Stomach (tissue), 19 donors: ENCODE measurements at places on chromosomes 7 and 10. TPM values are rescaled to one million over a fixed set of nuclear protein-coding genes. Genes with fewer than 3 reads are reported as not detected.

Gene SOSTDC1
- not detected for total RNA-seq

Gene TEX47
- total RNA-seq, result not detected

Gene ADRA2A
- total RNA-seq, result 0.72 TPM

Gene UFSP1
- not detected for total RNA-seq

Gene CDH23
- total RNA-seq, result 4.8 TPM

Gene ZNF804B
- total RNA-seq, result not detected

Gene ENKUR
- total RNA-seq, result 0.37 TPM

Gene COX15
- 34.3 TPM for total RNA-seq

Gene PLPP4
- not detected for total RNA-seq

Gene PLEKHS1
- total RNA-seq, result 1.7 TPM

Gene CNTNAP2
- total RNA-seq, result 0.43 TPM

Gene UNCX
- total RNA-seq, result not detected
